A673 (cell line): ENCODE measurements at places on chromosomes 3 and 15. TPM values are rescaled to one million over a fixed set of nuclear protein-coding genes. Genes with fewer than 3 reads are reported as not detected.

DNA sequence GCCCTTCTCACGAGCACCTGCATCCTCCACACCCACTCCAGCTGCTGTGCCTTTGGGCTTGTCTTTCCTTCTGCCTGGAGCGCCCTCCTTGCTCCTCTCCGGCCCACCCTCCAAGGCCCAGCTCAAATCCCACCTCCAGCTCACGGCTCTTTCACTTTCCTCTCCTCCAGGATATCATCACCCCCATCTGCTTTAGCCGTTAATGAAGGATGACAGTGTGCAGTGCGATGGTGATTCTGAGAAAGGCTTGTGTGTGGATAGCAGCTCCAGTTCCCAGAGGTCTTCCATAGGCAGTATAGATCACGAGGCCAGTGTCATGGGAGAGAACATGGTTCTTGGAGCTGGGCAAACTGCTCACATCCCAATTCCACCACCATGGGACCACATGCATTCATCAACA, 237.4 kb downstream of the TLE3 start:
- H3K4me3 ChIP-seq, result no peak overlapping the region
- DNase-seq, result no peak
- peaks cover 25% of the 10 kb centered on the region for H3K4me1 ChIP-seq
- no peaks in the 10 kb centered on the region for H3K27me3 ChIP-seq
- no peaks in the 10 kb centered on the region for H3K36me3 ChIP-seq

Gene PAK6
- total RNA-seq, result 0.84 and 1.5 TPM in 2 replicates

DNA sequence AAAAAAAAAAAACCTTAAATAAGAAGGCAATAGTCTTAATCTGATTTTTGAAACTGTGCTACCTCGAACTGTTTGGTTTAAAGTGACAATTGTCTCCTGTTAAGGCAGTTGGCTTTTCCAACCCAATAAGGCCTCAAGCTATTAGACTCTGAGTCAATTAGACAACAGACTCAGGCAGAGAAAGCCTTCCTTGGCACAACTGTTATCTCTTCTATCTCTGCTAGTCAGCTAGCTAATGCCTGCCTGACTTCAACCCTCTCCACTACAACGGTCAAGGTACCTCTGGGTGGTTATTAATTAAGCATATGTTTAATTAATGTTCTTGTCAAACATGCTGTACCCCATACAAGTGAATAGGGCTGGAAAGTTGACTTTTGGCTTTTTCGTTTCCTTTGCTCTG, 110.2 kb upstream of the NLGN1 start:
- no peaks in the 10 kb centered on the region for H3K36me3 ChIP-seq
- H3K4me3 ChIP-seq, result no peak overlapping the region
- no peaks in the 10 kb centered on the region for H3K4me1 ChIP-seq
- no peak for DNase-seq

Gene GHSR
- total RNA-seq, result not detected in 2 replicates

DNA sequence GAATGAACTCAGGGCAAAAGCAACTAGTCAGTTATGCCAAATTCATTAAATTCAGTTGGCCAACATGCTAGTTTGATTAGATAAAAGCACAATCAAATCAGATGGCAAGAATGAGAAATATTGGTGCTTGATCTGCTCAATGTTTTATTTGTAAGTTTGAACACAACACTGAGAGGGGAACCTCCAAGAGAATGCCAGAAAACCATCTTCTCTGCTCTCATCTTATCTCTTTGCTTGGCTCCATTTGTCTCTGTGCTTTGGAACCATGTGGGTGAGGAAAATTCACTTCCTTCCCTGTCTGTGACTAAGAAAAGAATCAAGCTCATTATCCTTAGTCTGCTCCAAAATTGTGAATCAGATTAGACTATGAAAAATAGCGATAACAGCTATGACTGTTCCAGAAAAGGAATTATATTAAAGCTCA, 43.6 kb upstream of the DCBLD2 start:
- peak; percentile 48 for DNase-seq
- no peak overlapping the region for H3K4me3 ChIP-seq
- no peak overlapping the region for H3K27ac ChIP-seq
- no peaks in the 10 kb centered on the region for H3K27me3 ChIP-seq

Gene SPINK8
- not detected in 2 replicates for total RNA-seq

Gene CHRNA5
- 18.9 and 19.1 TPM in 2 replicates for total RNA-seq

DNA sequence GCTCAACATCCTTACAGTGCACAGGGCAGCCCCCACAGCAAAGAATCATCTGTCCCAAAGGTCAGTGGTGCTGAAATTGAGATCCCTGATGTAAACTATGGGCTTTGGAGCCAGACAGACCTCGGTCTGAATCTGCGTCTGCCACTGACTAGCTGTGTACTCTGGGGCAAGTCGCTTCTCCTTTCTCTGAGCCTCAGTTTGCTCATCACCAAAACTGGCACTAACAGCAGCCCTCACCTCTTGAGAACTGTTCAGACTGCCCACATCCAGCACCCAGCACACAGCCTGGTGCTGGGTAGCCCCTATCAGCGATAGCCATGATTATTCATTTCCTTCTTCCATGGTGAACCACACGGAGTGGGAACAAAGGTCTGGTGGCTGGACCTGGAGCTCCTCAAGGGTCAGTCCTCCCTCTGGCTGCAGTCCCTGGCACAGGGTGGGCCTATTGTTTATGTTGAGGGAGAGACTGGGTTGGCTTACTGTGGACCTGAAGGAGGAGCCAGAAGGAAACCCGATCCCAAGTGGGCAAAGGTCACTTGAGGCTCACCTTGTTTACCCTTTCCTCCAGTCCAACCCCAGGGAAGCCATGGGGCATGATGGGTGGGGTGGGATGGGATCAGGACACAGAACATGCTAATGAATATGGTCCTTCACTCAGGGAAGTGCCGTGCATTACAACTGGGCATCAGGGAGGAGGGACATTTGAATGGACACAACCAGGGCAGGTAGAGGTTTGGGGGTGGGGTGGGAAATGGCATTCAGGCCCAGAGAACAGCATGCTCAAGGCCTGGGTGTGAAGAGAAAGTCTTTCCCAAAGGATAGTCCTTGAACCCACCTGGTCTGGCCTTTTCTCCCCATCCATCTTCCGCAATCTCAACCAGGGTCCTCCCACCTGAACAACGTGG, 1.6 kb upstream of the PRKCD start:
- no peak overlapping the region for H3K4me3 ChIP-seq
- H3K27me3 ChIP-seq, result no peaks in the 10 kb centered on the region
- no peak overlapping the region for H3K27ac ChIP-seq
- no peaks in the 10 kb centered on the region for H3K4me1 ChIP-seq
- no peaks in the 10 kb centered on the region for H3K36me3 ChIP-seq

Gene NPAP1
- not detected in 2 replicates for total RNA-seq

Gene SLCO2A1
- not detected in 2 replicates for total RNA-seq

GRCh38 chr15:58352026-58352929, 79.5 kb upstream of the LIPC start:
- H3K27me3 ChIP-seq, result no peaks in the 10 kb centered on the region
- H3K36me3 ChIP-seq, result no peaks in the 10 kb centered on the region
- H3K4me3 ChIP-seq, result no peak overlapping the region
- H3K27ac ChIP-seq, result no peak overlapping the region

GRCh38 chr15:89127054-89127702, 38.9 kb downstream of the ABHD2 start:
- DNase-seq, result no peak
- no peaks in the 10 kb centered on the region for H3K27me3 ChIP-seq
- no peaks in the 10 kb centered on the region for H3K36me3 ChIP-seq
- H3K4me1 ChIP-seq, result no peaks in the 10 kb centered on the region

Gene ADAMTSL3
- 0.95 and 2.3 TPM in 2 replicates for total RNA-seq

- H3K4me1 ChIP-seq, result peaks cover 44% of the 10 kb centered on the region
- H3K36me3 ChIP-seq, result no peaks in the 10 kb centered on the region
These were observed 526.5 kb upstream of the PROK2 start for GRCh38 chr3:72311425-72311824.

DNA sequence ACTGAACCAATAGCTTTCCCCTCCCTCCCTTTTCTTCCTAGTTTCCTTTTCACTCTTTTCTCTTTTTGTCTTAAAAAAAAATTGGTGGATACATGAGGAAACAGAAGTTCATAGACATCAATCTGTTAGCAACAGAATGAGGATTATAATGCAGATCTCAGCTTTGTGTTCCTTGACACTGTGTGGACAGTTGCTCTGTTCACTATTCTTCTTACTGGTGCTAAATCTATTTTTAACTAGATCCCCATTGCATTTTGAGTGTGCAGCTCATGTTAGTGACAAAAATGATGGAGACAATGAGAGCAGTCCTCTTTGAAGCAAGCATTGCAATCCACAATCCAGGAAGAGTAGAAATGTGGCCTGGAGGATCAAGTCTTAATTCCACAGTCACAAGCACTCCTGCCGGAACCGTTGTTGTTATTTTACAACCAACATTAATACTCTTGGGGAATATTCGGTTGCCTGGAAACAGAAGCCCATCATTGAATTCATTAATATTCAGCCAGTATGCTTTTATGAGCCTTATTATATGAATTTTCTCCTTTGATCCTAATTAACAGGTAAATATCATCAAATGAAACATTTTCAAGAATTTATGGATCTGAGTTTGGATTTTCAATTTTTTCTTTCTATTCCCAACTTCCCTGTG, 1016.8 kb downstream of the NTRK3 start:
- no peaks in the 10 kb centered on the region for H3K27me3 ChIP-seq
- no peaks in the 10 kb centered on the region for H3K36me3 ChIP-seq
- no peak overlapping the region for H3K27ac ChIP-seq
- H3K4me3 ChIP-seq, result no peak overlapping the region

Gene GOLGA6C
- total RNA-seq, result not detected in 2 replicates

DNA sequence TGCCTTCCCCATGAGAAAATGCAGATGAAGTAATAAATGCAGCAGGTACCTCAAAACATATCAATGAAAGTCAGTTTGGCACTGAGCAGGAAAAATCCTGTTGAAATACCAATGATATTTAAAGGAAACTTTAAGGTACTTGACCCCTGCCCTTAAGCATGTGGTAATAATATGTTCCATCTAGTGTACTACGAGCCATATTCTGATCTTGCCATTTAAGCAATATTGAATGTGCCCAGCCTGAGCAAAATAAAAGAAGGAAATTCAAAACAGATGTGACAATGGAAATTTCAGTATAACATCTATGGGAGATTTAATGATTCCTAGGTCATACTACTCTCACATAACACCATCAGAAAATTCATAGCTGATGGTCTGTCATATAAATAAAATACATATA, 191.8 kb upstream of the CGNL1 start:
- no peak for DNase-seq
- no peaks in the 10 kb centered on the region for H3K36me3 ChIP-seq
- H3K27ac ChIP-seq, result no peak overlapping the region
- H3K4me3 ChIP-seq, result no peak overlapping the region

DNA sequence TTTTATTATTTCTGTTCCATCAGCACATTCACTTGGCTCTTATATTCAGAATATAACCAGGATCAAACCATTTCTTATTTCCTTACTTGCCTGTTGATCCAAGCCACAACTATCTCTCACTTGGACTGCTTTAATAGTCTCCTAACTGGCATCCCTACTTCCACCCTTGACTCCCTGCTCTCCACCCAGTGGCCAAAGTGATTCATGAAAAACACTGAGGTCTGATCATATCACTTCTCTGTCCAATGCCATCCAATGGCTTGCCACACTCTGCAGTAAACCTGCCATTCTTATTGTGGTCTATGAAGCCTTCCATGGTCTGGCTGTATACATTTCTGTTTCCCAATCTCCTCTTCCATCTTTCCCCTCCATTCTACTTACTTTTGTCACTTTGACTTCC, 576.1 kb downstream of the PDCD6IP start:
- H3K36me3 ChIP-seq, result no peaks in the 10 kb centered on the region
- H3K27ac ChIP-seq, result no peak overlapping the region
- no peak for DNase-seq
- peaks cover 5% of the 10 kb centered on the region for H3K4me1 ChIP-seq
- H3K27me3 ChIP-seq, result no peaks in the 10 kb centered on the region

Gene SLC2A2
- not detected in 2 replicates for total RNA-seq
